ENCODE measurements at places on chromosomes 2 and 18.

- no peak for DNase-seq
These were observed 5.8 kb upstream of the DGUOK start for GRCh38 chr2:73920577-73921545.

DNA sequence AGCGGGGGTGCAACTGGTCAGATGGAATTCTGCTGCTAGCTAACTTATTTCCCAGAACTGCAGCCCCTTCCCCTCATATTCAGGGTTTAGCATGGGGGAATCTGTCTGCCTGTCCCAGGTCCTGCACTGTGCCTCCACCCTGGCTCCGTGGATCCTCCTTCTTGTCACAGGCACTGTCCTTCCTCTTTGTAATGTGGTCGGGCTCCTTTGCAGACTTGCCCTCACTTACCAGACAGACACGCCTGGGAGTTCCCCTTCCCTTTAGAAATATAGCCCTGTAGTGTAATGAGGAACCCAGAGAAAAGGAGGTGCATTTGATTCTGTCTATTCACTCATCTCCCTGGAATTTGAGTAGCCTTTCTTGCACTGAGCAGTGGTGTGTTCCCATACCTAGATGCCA lies 108.7 kb downstream of the TRIM43 start:
- DNase-seq = no peak

DNA sequence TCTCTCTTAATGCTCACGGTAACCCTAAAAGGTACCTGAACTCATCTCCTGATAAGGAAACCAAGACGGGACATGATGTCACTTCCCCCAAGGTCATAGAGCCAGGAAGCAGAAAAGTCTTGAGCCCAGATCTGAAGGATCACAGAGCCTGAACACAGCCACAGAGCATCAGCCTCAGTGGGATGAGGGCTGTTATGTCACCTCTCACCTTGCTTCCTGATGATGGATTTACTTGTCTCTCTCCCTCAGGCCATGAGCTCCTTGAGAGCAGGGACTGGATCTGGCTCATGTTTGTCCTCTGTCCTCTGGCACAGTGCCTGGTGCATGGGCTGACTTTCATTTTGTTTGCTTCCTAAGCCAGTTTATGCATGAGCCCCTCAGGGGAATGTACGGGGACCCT lies 54.2 kb downstream of the SERTAD2 start:
- DNase-seq = no peak

DNA sequence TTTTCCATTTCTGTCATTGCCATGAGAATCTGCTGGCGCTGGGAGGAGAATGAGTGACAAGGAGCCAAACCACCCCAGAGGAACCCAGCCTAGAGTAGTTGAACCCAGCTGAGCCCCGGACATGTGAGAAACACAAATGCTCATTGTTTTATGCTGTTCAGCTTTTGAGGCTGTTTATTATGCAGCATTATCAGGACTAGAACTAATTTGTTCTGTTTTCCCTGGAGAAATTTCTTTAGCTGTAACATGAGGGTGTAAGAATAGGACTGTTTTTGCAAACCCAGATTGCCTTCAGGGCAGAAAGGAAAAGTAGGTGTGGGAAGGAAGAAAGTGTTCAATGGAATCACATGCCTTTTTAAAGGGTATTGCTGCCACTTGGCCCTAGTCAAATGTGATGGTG lies 28.5 kb upstream of the DOCK10 start:
- no peak for DNase-seq

- DNase-seq = no peak
These were observed 6.3 kb downstream of the C2orf80 start for GRCh38 chr2:208183526-208183925.

GRCh38 chr2:54212456-54212855 lies 43.6 kb downstream of the TSPYL6 start:
- DNase-seq = no peak

DNA sequence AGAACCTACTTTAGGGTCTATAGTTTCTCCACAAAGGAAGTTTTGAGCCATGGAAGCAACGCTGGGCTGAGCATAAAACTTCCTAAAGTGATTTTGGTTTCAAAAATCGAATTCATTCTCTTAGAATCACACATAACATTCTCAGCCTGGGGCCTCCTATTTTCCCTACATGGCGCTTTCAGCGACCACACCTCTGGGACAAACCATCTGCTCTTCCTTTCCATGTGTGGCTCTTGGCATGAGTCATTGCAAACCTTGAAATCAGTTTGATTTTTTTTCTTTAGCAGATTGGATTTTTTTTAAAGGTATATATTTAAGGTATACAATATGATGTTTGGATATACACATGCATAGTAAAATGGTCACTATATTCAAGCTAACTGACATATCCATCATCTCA lies 72.5 kb upstream of the APCDD1 start:
- no peak for DNase-seq

- DNase-seq = no peak
These were observed 11.0 kb upstream of the GAREM2 start for GRCh38 chr2:26161926-26162325.

All from stimulated activated CD8-positive, alpha-beta memory T cell treated with anti-CD3 and anti-CD28 coated beads, Interleukin-4, amount 100 ng/mL, for 1 hour (primary cell).